Smooth muscle cell of the pulmonary artery (primary cell): ENCODE measurements at places on chromosomes 1 and 21. TPM values are rescaled to one million over a fixed set of nuclear protein-coding genes. Genes with fewer than 3 reads are reported as not detected.

PGD gene
- total RNA-seq = 78.5 and 156 TPM in 2 replicates

STK40 gene
- 15.6 and 18.5 TPM in 2 replicates for total RNA-seq

OR2G6 gene
- total RNA-seq = not detected in 2 replicates

AXDND1 gene
- 0.07 TPM in 1 of 2 replicates, not detected in the other for total RNA-seq

PLEKHN1 gene
- total RNA-seq = 0.33 and 0.66 TPM in 2 replicates

PGBD5 gene
- 0.17 and 0.20 TPM in 2 replicates for total RNA-seq

FCAMR gene
- not detected in 2 replicates for total RNA-seq

USF1 gene
- 46.3 and 47.7 TPM in 2 replicates for total RNA-seq

SWT1 gene
- 4.2 and 4.4 TPM in 2 replicates for total RNA-seq

CD2 gene
- not detected in 2 replicates for total RNA-seq

C8A gene
- total RNA-seq = not detected in 2 replicates

NR1I3 gene
- not detected in 2 replicates for total RNA-seq

APCS gene
- total RNA-seq = not detected in 2 replicates

FCRL1 gene
- not detected in 2 replicates for total RNA-seq

E2F2 gene
- total RNA-seq = 0.13 and 0.39 TPM in 2 replicates

NOTCH2NLA gene
- 83.1 and 89.9 TPM in 2 replicates for total RNA-seq

NBPF4 gene
- 0.13 TPM in 1 of 2 replicates, not detected in the other for total RNA-seq

CFAP45 gene
- total RNA-seq = 0.39 and 0.73 TPM in 2 replicates

C1orf210 gene
- not detected in 2 replicates for total RNA-seq

RIMKLA gene
- under 0.01 and 0.20 TPM in 2 replicates for total RNA-seq

OR2L13 gene
- total RNA-seq = not detected in 2 replicates

SLC9C2 gene
- 0.03 TPM in 1 of 2 replicates, not detected in the other for total RNA-seq

CR1L gene
- not detected in 2 replicates for total RNA-seq

PAX7 gene
- total RNA-seq = not detected in 2 replicates

OR2AK2 gene
- total RNA-seq = not detected in 2 replicates

TNFRSF18 gene
- not detected in 2 replicates for total RNA-seq

TEX38 gene
- total RNA-seq = not detected in 2 replicates

UBQLN4 gene
- total RNA-seq = 15.6 and 21.3 TPM in 2 replicates

LRRC8C gene
- 8.6 and 9.4 TPM in 2 replicates for total RNA-seq

TTLL7 gene
- total RNA-seq = 19.1 and 26.0 TPM in 2 replicates

GBP2 gene
- total RNA-seq = 24.2 and 44.6 TPM in 2 replicates

METTL13 gene
- total RNA-seq = 20.5 and 24.9 TPM in 2 replicates

LENEP gene
- total RNA-seq = 0.33 TPM in 1 of 2 replicates, not detected in the other

HSPB7 gene
- 45.2 and 102 TPM in 2 replicates for total RNA-seq

UTS2 gene
- total RNA-seq = not detected in 2 replicates

RGS2 gene
- total RNA-seq = 48.1 and 88.0 TPM in 2 replicates

CELA2B gene
- total RNA-seq = 0.59 TPM in 1 of 2 replicates, not detected in the other

RPE65 gene
- not detected in 2 replicates for total RNA-seq

COA6 gene
- total RNA-seq = 8.9 and 11.7 TPM in 2 replicates

TTC24 gene
- total RNA-seq = not detected in 2 replicates

RGS7 gene
- total RNA-seq = 0.83 and 1.0 TPM in 2 replicates

DNAH14 gene
- total RNA-seq = 4.4 and 8.2 TPM in 2 replicates

C1orf174 gene
- 23.9 and 25.4 TPM in 2 replicates for total RNA-seq

PTGER3 gene
- total RNA-seq = 2.8 and 16.2 TPM in 2 replicates

RBBP5 gene
- 15.7 and 19.1 TPM in 2 replicates for total RNA-seq

OPTC gene
- total RNA-seq = not detected in 2 replicates

NCF2 gene
- total RNA-seq = 0.39 and 0.89 TPM in 2 replicates

TRIM58 gene
- total RNA-seq = 0.07 and 0.13 TPM in 2 replicates

FAAH gene
- total RNA-seq = 0.72 and 1.9 TPM in 2 replicates

PTPN7 gene
- not detected in 2 replicates for total RNA-seq

TACSTD2 gene
- 0.13 and 0.26 TPM in 2 replicates for total RNA-seq

TMEM200B gene
- 4.3 and 12.2 TPM in 2 replicates for total RNA-seq

OR6N2 gene
- total RNA-seq = not detected in 2 replicates

S100B gene
- 0.40 and 1.4 TPM in 2 replicates for total RNA-seq

ASB17 gene
- not detected in 2 replicates for total RNA-seq
